ENCODE measurements at places on chromosomes 6 and 20.

- no peak for DNase-seq
These were observed 117.2 kb downstream of the SOBP start for GRCh38 chr6:107607116-107607515.

- DNase-seq = no peak
These were observed 41.8 kb downstream of the RIPOR3 start for GRCh38 chr20:50649590-50649989.

DNA sequence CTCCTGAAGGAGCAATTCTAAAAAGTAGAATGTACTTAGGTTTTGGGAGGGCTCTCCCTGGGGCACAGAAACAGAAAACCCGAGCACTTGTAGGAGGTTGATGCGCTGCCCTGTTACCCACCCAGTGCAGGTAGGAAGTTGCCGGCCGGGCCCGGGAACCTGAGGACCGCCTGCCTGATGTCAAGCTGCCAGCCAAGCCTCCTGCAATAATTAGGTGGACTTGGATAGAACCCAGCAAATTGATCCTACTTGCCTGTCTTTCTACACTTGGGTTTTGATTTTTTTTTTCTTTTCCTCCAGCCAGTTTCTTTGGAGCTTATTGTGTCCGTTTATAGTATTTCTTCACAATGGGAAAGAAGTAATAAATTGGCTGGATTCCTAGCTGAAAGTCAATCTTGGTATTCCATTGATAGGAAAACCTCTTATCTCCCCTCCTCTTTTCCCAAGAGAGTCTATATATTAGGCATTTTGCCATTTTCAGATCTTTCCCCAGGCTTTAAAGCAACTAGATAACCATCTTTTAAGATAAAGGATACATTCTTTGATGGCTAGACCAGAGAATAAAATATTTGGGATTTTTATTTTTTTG lies 78.3 kb upstream of the FYN start:
- no peak for DNase-seq

DNA sequence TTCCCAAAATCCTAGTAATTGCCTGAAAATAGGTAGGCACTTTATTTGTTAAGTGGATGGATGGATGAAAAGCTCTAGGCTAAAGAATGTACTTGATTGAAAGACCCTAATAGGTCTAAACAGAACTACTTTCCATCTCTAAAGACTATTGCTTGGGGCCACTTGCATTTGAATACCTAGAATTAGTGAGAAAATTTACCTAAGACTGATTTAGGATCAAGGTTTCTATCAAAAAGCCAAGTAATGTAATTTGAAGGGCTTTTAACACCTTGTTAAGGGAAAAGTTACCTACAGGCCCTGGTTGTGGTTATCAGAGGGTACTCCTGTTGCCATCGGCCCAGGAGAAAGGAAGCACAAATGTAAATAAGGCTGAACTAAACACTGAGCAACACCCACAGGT lies 580.7 kb downstream of the LMBRD1 start:
- no peak for DNase-seq

GRCh38 chr20:7362601-7363000 lies 577.7 kb downstream of the HAO1 start:
- no peak for DNase-seq

- no peak for DNase-seq
These were observed 83.6 kb upstream of the RBM24 start for GRCh38 chr6:17197607-17198006.

GRCh38 chr20:63573647-63574131 lies 350 bp downstream of the HELZ2 start:
- no peak for DNase-seq

DNA sequence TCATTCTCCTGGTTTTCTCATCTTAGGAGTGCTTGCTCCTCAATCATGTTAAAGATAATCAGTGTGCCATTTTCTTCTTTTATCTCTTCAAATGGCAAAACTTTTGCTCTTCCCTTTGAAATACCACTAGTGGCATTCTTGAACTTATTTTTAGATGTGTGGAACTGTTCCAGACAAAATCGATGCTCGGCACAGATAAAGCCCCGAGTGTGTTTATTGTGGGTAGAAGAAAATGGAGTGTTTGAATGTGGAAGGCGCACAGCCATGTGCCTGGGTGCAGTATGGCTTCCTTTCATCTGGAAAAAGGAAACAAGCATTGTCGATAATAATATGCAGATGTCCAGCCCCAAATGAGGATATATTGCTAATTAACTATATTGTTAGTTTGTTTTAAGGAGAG lies 42.4 kb downstream of the ISM1 start:
- DNase-seq = no peak

DNA sequence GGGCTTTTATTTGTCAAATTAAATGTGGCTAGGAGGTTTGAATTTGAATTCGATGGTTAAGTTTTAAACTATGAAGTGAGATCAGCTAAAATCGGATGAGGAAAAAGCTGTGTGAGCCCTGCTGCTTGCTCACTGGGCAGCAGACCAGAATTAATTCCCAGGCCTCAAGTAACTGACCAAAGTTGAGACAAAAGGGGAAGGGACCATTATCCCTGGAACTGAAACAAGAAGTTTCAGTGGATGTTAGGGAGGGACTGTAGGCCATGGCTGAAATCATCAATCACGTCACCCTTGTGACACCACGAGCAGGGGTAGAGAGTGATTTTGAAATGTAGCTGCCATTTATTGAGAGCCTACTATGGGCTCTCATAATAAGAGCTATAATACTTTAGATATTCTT lies 7.0 kb upstream of the PRSS35 start:
- DNase-seq = no peak

- no peak for DNase-seq
These were observed 52.0 kb upstream of the KLHL31 start for GRCh38 chr6:53717566-53717965.

- DNase-seq = no peak
These were observed 78.4 kb downstream of the GMPR start for GRCh38 chr6:16316741-16317251.

DNA sequence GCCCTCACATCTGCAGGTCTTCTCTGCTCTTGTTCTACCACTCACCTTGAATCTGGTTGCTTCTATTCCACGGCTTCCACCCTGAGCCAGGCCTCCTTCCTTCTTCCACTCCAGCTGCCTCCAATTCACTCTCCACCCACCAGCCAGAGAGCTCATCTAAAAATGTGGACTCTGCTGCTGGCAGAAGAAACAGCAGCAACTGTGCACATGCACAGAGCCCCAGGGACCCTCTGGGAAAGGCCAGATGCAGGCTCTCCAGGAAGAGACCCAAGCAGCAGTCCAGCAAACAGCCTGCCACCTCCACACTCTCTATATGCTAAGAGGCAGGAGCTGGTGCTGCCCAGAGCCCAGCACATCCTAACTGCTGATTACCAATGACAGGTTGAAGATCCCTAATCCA lies 162.6 kb upstream of the TOP1 start:
- DNase-seq = no peak

DNA sequence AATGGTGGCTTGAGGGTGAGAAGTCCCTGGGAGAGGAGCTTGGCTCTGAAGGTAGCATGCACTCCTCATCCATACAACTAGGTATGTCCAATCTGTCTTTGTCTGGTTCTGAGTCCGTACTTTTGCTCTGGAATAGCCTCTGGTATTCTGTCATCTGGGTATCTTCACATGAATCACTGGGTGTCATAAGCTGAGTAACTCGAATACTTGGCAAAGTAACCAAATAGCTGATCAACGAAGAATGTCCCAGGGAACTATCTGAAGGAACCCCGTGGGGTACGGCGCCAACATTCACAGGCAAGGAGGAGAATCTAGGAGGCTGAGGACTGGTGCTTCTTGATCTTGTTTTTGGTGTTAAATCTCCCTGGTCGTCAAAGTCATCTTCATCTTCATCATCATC lies 184.8 kb downstream of the HIVEP2 start:
- no peak for DNase-seq

- DNase-seq = no peak
These were observed 119.4 kb downstream of the NCOA3 start for GRCh38 chr20:47620808-47621805.

GRCh38 chr20:54267483-54268003 lies 59.7 kb downstream of the PFDN4 start:
- no peak for DNase-seq

- DNase-seq = no peak
These were observed 109.2 kb downstream of the GJA1 start for GRCh38 chr6:121544691-121545090.

DNA sequence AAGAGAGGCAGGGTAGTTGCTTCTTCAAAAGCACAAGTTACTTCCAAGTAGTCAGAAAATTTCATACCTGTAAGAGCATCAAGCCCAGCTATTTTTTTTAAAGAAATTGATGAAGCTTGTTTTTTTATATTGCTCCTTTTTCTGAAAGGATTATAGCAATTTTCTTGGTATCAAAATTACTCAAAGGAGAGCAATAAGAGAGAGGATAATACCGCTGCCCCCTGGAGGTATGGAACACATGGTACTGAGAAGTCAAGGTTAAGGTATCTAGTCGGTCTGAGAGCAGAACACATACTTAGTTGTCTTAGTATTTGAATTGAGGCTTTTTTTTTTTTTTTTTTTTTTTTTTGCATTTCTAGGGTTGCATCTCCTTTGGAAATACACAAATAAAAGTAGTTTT lies 59.4 kb downstream of the ADGRF5 start:
- no peak for DNase-seq

GRCh38 chr6:42766163-42766670 lies 15.6 kb upstream of the BICRAL start:
- no peak for DNase-seq

DNA sequence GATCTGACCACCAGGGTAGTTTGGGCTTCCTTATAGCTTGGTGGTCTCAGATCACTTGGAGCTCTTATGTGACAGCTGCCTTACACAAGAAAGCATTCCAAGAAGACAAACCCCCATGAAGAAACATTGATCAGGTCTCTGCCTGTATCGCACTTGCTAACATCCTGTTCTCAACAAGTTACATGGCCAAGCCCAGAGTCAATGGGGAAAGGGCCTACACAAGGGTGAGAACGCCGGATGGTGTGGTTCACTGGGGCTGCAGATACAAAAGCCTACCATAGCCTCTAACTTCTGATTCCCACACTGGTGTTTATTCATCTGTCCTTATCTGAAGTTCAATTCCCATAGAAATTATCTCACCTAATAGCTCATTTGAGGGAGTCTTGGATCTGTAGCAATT lies 235.5 kb downstream of the SYNDIG1 start:
- no peak for DNase-seq

GRCh38 chr20:51457533-51457932 lies 85.0 kb downstream of the NFATC2 start:
- DNase-seq = no peak

- no peak for DNase-seq
These were observed 43.1 kb downstream of the JPH2 start for GRCh38 chr20:44143936-44144335.

- DNase-seq = no peak
These were observed 34.6 kb downstream of the REPS1 start for GRCh38 chr6:138953451-138953850.

GRCh38 chr6:36386495-36387439 lies 702 bp downstream of the ETV7 start:
- DNase-seq = no peak

DNA sequence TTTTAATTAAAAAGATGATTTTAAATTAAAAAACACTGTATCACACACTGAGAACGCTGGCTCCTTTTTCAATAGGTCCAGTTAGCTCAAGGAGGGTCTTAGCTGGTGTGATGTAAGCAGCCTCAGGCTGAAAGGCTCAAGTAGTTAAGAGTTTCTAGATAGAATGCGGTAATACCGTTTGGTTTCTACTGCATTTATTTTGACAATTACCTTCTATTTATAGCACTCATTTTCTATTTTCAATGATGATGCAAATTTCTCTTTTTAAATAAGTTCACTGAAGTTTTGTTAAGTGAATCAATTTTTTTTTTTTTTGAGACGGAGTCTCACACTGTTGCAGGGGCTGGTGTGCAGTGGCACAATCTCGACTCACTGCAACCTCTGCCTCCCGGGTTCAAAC lies 87.1 kb downstream of the PREX1 start:
- DNase-seq = no peak

- DNase-seq = no peak
These were observed 145.9 kb downstream of the CDC5L start for GRCh38 chr6:44533421-44533820.

DNA sequence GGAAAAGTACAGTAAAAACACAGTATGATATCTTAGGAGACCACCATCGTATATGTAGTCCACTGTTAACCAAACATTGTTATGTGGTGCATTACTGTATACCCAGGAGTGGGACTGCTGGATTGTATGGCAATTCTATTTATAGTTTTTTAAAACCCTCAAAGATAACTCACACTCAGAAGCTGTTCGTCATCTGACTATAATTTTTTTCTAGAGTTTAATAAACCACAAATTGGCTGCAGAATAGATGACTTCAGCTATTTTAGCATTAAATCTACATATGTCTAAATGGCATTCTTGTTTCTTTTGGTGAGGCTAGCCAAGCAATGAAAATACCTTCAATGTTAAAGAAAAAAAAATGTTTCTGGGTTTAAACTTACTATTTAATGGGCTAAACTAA lies 134.2 kb upstream of the BMP5 start:
- DNase-seq = no peak

GRCh38 chr6:30006170-30007131 lies 54.6 kb upstream of the POLR1H start:
- no peak for DNase-seq

GRCh38 chr6:148021165-148021564 lies 321.5 kb upstream of the SASH1 start:
- DNase-seq = no peak

- no peak for DNase-seq
These were observed 57.6 kb upstream of the JAG1 start for GRCh38 chr20:10731190-10731965.

- no peak for DNase-seq
These were observed 154.4 kb downstream of the BMP2 start for GRCh38 chr20:6921717-6922386.

GRCh38 chr20:20820104-20820503 lies 107.7 kb upstream of the RALGAPA2 start:
- no peak for DNase-seq

GRCh38 chr6:153117986-153118879 lies 12.8 kb downstream of the RGS17 start:
- DNase-seq = no peak

DNA sequence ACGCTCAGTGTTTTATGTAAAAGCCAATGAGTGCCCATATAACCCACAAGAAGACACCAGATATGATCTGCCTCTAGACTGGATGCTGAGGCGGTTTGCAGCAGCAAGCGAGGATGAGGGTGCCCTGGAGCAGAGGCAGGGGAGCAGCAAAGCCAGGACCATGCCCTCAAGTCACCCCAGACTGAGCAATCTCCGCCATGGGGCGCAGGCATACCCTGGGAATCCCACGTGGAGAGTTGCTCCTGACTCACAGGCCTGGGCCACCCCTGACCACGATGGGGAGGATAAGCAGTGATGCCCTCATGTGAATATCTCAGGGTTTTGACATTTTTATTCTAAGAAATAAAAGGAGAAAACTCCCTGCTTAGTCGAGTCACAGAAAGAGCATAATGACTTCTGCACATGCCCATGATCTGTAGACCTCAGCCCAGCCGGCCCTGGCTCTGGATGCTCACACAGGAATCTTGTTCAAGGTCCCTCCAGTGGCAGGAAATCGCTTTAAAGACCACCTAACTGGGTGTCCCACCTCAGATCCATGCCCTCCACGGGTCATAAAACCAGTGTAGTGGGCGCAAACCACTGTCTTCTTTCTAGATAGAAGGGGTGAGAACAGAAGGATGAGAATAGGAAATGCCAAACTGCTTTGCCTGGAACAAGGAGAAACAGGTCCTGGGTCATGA lies 138.3 kb upstream of the SNX9 start:
- DNase-seq = no peak

- DNase-seq = no peak
These were observed 10.0 kb downstream of the REV3L start for GRCh38 chr6:111472933-111473435.

All from stimulated activated CD8-positive, alpha-beta memory T cell treated with anti-CD3 and anti-CD28 coated beads, Interleukin-2, amount 100 ng/mL, for 1 hour (primary cell).